Stimulated activated CD4-positive, alpha-beta T cell treated with anti-CD3 and anti-CD28 coated beads, TNF-alpha, amount 100 ng/mL, for 24 hours (primary cell): ENCODE measurements at places on chromosomes 6 and 20.

DNA sequence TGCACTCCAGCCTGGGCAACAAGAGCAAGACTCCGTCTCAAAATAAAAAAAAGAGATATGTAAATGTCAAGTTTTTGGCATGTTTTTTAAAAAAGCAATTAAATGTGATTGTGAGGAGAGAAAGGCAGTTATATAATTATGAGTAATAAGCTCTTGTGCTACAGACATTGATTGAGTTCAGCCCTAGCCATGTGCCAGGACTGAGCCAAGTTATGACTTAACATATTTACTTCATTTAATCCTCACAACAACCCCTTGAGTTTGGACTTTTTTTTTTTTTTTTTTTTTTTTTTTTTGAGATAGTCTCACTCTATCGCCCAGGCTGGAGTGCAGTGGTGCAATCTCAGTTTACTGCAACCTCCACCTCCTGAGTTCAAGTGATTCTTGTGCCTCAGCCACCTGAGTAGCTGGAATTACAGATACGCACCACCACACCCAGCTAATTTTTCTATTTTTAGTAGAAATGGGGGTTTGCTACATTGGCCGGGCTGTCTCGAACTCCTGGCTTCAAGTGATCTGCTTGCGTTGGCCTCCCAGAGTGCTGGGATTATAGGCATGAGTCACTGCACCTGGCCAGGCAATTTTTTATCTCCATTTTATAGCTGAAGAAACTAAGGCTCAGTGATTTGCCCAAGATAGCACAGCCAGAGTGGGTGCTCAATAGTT lies 15.0 kb upstream of the CSE1L start:
- DNase-seq = no peak

DNA sequence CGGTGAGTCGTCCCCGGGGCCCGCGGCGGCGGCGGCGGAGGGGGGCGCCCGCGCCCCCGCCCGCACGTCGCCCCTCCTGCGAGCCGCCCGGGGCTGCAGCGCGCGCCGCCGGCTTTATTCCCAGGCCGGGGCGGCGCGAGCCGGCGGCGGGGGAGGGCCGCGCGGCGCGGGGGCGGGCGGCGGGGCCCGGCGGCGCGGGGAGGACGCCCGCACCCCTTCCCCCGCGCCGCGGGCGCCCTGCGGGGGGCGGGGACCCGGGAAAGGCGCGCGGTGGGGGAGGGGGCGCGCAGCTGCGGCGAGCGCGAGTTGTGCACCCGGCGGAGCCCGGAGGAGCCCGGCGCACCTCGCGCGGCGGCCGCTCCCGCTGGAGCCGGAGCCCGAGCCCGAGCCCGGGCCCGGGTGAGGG lies 646 bp downstream of the HMGA1 start:
- DNase-seq = no peak

DNA sequence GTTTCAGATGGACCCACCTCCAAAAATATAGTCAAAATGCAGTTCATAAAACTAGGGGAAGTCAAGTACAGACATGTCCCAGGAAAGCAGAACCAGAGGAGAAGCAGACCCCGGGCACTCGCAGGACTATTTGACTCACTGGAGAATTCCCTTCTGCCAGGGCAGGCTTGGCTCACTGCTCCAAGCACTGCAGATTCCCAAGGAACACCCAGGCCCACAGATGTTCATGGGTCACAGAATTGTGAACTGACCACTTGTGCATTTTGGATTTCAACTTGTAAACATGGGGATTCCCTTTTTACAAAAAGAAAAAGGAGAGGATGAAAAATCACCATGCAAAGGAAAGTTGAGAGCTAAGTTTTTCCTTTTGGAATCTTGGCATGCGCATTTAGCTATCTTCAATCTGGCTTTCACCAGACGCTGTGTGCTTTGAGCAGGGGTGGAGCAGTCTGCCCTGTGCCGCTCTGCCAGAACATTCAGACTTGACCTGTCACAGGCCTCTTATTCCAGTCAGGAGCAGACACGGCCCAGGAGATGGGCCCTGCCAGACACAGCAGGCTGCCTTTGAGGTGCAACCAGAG lies 237.5 kb upstream of the TAB2 start:
- DNase-seq = no peak

- no peak for DNase-seq
These were observed 99.0 kb upstream of the FOXQ1 start for GRCh38 chr6:1212919-1213318.

DNA sequence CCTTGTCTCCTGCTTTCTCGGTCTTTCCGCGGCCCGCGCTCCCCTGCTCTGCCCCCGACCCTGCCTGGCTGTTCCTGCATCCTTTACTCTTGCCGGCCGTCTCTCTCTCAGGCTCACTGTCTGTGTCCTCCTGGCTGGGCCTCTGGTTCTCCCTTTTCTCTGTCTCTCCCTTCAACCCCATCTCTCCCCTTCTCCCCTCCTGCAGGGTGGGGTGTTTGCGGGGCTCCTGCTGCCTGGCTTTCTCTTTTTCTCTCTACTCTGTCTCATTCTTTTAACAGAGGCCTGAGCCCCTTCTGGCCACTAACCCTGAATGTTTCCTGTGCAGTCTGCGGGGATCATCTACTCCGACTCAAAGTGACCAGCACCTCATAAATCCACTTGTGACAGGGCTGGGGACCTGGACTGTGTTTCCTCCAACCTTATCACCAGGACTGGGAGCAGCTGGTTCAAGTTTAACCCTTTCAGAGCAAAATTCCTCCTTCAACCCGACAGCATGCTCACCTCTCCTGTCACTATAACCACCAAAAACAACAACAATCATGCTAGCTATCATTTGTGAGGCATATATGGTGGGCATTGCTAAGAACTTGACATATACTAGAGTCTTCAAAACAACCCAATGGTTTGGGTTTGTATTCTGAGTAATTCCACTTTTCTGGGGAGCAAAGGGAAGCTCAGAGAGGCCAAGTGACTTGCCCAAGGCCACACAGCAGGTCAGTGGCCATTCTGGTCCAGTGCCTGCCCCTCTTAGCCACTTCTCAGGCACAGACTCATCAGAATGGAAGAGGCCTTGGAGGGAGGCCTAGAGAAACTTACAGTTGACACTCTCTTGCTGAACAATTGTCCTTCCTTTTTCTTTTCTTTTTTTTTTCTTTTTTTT lies 811 bp upstream of the RSPO4 start:
- no peak for DNase-seq

DNA sequence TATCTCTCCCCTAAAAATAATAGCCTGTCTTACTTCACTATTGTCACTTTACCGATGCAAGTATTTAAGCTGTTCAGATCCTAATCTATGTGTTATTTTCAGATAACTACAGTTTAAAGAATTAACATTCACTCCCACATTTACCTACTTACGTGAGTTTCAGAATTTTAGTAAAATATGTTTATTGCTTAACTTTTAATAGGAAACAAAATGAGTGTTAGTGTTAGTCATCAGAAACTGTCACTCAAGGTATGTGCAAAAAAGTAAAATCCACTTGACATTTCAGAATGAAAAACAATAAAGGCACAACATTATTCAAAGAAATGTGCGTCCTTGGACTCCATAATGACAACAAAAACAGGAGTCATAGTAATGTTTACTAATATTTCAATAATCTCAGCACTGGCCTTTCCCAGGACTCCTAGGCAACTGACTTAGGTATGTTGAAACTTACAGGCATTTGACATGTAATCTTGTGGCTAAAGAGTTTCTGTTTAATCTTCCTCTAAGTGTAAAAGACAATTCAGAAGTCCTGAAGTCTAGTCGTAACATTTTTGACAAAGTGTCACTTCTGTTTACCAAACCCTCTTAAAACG lies 4.5 kb downstream of the ATXN1 start:
- no peak for DNase-seq

GRCh38 chr6:159693894-159694545 lies 979 bp upstream of the SOD2 start:
- DNase-seq = no peak

- DNase-seq = no peak
These were observed 247.8 kb downstream of the KCNQ5 start for GRCh38 chr6:72869621-72870020.
